Fibroblast of skin of back (primary cell): ENCODE measurements at places on chromosomes 3 and 15.

DNA sequence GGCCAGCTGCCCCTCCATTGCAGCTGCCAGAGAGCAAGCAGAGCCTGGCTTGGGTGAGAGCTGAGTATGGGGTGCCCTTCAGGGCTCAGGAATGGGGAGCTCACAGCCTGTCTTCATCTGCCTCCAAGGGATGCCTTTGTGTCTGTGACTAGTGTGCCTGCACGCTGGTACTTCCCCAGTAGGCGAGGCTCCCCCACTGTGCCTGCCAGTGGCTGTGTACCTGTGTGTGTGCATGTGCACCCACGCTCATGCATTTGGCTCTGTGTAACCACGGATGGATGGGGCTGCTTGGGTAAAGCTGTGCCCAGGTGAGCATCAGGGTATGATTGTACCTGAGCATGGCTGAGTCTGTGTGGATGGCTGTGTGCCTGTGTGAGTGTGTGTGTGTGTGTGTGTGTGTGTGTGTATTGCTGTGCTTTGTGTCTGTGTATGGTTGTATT lies 2.3 kb upstream of the GRM2 start:
- DNase-seq, result no peak

DNA sequence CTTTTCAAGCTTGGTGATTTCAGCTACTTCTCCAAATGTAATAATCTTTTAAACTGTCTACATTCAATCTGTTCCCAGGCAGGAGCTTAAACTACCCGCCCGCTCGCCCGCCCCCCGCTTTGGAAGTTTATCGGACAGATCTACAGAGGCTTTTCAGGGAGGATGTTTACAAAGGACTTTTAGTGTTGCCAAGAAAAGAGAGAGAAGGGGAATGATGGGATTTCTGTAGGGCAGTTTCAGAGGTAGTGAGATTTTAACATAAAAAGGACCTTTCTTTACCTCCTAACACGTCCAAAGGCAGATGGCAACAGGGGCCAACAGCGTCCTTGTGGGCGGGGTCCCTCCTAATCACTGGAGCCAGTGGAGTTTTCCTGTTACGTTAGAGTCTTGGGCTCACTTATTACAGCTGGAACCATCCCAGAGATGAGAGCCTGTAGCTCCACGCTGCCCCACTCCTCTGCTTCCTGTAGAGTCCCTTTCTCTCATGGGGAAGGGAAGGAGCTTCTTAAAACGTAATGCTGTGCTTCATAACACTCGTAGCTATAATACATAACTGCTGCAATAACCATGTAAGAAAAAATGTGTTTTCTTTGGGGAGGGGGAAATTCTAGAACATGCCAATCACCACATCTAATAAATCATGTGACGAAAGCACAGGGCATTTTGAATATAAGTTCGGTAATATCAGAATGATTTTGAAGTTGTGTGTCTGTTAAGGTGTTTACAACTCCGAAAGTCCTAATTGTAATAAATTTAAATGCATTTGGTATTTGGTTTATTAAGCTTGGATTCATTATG lies 30.9 kb downstream of the HES1 start:
- DNase-seq, result no peak

DNA sequence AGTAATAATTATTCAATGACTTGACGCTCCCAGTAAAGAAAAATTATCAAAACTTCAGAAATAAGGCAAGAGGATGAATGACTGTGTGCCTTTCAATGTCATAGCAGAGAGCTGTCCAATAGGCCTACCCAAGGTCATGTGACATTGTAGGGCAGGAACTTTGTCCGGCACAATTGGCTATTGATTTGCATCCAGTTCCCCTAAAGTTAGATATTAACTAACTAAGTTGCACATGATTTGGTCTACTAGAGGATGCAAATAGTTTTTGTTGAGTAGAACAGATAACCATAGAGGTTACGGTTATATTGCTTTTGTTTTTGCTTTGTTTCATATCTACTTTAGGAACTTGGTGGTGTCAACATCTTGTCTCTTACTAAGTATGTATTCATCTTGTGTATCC lies 127.9 kb upstream of the PFN2 start:
- DNase-seq, result no peak

- peak; percentile 63 for DNase-seq
Measured at GRCh38 chr3:144361002-144361401, 389.4 kb downstream of the DIPK2A start.

DNA sequence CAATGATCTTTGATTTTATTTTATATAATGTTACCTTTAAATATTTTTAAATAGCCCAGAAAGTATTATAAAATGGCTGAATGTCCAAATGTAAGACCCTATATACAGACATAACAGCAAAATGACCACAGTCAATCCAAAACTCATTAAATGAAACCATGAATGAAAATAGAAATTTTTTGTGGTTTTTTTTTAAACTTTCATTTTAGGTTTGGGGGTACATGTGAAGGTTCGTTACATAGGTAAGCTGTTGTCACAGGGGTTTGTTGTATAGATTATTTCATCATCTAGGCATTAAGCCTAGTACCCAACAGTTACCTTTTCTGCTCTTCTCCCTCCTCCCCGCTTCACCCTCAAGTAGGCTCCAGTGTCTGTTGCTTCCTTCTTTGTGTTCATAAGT lies 108.8 kb downstream of the FAIM start:
- no peak for DNase-seq

- no peak for DNase-seq
Measured at GRCh38 chr3:159899166-159899565, 89.5 kb upstream of the IL12A start.

GRCh38 chr15:66675446-66675845 lies 26.6 kb upstream of the SMAD6 start:
- DNase-seq, result no peak

- DNase-seq, result no peak
Measured at GRCh38 chr3:185813205-185813604, 11.6 kb downstream of the IGF2BP2 start.

DNA sequence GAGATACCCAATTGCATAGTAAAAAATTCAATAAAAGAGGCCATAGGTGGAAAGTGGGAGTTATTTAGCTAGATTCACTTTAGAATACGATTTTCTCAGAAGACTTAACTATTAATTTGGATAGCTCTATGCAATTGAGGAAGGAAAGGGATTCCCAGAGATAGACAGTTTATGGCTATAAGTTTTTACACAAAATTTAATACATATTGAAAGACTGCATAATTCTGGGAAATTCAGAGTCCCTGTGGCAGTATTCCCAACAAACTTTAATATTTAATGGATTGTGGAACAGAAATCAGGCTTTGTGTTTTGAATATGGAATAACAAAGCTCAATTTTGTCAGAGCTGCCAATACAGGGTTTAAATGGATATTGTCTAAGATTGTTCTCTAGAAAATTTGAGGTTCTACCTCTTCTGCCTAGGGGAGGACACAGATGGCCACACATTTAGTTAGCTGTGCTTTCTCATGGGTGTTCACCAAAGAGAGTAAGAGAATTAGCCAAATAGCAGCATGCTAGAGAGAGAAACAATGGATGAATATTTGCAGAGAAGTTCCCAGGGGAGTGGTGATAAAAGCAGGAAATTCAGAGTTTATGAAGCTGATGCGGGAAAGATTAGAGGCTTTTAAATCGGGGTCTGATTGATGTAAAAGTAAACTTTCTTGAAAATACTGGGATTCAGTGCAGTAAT lies 8.5 kb downstream of the ISL2 start:
- no peak for DNase-seq

DNA sequence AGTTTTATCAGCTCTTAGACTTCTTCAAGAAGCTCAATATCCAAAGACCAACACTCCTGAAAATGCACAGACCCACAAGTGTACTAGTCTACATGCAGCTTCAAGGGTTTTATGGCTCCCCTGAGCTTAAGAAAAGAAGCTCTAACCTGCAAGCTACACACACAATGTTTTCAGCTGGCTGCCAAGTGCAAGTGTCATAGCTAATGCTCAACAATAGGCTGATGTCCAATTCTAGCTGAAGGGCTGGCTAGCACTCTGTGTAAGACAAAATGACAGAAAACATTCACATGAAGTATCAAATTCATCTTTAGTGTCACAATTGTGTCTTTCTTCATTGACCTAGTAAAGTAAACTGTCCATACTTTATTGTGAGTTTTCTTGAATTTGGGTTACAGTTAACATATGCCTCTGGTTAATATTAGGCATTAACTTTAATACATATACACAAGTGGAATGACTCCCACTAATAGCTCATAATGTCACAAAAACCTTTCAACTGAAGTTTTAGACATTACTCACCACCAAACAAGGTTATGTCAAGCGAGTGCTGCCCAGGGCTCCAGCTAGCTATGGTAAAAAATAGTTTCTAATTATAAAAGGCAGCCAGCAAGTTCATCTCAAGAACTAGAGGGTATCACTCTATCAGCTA lies 15.1 kb downstream of the ABI3BP start:
- no peak for DNase-seq

DNA sequence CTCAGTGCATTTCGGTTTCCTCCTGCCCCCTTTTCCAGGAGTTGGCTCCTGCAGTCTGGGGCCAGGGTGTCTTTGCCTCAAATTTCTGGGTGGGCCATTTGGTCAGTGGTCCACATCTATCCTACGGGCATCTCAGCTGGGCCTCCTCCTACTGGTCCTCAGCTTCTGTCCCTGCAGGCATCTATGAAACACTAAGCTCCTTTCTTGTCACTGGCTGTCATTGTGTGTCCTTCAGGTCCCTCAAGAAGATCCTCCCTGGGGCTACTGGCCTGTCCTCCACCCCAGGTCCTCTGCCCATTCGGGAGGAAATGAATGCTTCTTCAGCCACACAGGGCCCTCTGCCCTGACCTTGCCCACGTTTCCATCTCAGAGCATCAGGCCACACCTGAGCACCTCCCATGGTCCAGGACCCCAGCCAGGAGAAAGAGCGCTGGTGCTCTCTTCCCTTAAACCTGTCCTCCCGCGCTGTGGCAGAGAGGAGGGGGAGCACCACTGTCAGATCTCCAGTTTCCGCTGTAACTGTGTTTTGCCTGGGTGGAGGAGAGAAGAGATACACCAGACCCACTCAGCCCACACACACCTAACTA lies 1.8 kb downstream of the PRR23E start:
- DNase-seq, result no peak

DNA sequence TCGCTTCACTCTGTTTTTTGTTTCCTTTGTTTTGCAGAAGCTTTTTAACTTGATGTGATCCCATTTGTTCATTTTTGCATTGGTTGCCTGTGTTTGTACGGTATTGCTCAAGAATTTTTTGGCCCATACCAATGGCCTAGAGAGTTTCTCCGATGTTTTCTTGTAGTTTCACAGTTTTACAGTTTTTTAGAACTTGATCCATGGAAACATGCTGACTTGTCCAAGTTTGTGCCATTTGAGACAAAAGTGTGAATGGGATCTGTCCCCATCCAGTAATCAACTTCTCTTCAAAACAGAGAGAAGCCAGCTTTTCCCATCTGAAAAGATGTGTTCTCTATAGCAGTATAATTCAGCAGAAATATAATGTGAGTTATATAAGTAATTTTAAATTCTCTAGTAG lies 266.5 kb upstream of the LRTM1 start:
- DNase-seq, result no peak

GRCh38 chr15:40470423-40471104 lies at the start of gene CHST14:
CHST14 (plus strand) TSS chr15:40470984; CDS start chr15:40471214, 230 bp downstream.
- DNase-seq, result peak; percentile 60

DNA sequence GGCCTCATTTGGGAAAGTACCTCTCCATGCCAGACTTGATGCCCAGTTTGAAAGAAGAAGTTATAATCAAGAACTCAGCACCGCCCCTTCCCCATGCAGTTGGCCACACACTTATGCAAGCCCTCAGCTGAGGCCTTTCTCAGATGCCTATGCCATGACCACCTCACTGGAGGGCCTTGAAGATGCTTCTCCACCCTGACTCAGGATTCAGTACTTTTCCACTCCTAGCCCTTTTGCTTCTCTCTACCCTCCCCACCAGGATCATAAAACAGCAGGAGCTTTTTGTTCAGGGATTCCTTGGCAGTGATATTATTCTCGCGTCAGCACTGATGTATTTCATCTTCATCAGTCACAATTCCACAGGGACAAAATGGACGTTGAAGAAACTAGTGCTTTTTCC lies 313.5 kb downstream of the PYDC2 start:
- peak; percentile 99 for DNase-seq

DNA sequence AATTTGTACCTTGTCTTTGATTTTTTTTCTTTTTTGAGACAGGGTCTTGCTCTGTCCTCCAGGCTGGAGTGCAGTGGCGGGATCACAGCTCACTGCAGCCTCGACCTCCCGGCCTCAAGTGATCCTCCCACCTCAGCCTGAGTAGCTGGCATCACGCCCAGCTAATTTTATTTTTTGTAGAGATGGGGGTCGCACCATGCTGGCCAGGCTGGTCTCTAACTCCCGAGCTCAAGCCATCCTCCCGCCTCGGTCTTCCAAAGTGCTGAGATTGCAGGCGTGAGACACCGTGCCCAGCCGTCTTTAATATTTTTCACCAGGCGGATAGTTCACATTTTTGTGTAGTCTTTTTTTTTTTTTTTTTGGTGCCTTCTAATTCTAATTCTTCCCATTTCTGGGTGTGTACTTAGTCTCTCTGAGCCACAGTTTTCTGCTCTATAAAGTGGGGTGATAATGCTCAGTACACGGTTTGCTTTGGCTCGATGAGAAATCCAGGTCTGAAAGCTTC lies 528 bp upstream of the TATDN2 start:
- no peak for DNase-seq

DNA sequence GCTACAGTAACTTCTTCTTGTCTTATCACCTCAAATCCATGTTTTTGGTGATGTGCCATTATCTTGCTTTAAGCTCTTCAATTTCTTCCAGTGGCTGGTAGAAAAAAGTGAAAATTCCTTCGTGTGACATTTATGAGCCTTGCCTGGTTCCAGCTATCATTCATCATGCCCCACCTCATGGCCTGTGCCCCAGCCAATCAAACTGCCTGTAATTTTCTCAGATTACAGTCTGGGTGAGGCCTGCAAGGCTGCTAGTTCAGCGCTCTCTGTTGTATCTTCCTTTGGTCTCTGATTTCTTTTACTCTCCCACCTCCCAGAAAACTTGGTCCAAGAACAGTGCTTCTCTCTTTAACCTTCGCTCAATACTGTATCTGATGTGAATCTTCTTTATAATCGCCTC lies 249.3 kb upstream of the ZNF717 start:
- DNase-seq, result no peak

DNA sequence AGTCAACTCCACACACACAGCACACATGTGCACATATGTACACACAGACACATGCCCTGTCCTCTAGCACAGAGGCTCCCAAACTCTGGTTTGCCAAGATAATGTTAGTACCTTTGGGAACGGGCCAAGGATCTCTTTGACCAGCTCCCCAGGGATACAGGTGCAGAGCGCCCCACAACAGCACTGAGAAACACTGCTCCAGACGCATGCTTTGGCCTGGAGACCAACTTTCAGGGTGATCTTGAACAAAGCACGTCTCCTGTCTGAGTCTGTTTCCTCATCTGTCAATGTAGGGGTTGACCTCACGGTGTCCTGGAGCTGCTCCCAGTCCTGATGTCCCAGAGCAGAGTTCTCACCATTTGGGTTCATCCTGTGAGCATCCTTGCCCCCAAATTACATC lies 15.9 kb upstream of the SKOR1 start:
- no peak for DNase-seq

- DNase-seq, result no peak
Measured at GRCh38 chr3:151990696-151991376, 117.4 kb downstream of the SUCNR1 start.

GRCh38 chr3:43620831-43621655 lies 768 bp downstream of the ANO10 start:
- DNase-seq, result no peak

- no peak for DNase-seq
Measured at GRCh38 chr3:50147861-50148260, 7.3 kb upstream of the SEMA3F start.

GRCh38 chr3:43253294-43253693 lies 33.0 kb upstream of the SNRK start:
- DNase-seq, result no peak
